Posterior vena cava (tissue), 2 donors: ENCODE measurements at places on chromosomes 5 and 9. TPM values are rescaled to one million over a fixed set of nuclear protein-coding genes. Genes with fewer than 3 reads are reported as not detected.

KIAA1191 gene
- 80.9 TPM for total RNA-seq

CD74 gene
- 279 TPM for total RNA-seq

PITX1 gene
- total RNA-seq, result 0.97 TPM

OMD gene
- 47.0 TPM for total RNA-seq

TMC1 gene
- total RNA-seq, result 1.00 TPM

GMCL2 gene
- total RNA-seq, result not detected

CCL28 gene
- total RNA-seq, result 4.0 TPM

FCN2 gene
- not detected for total RNA-seq

DROSHA gene
- 39.3 TPM for total RNA-seq

SLIT3 gene
- 140 TPM for total RNA-seq

ZBED3 gene
- 9.7 TPM for total RNA-seq

LCN12 gene
- 0.88 TPM for total RNA-seq

STXBP1 gene
- total RNA-seq, result 69.4 TPM

INSL4 gene
- not detected for total RNA-seq

DNA sequence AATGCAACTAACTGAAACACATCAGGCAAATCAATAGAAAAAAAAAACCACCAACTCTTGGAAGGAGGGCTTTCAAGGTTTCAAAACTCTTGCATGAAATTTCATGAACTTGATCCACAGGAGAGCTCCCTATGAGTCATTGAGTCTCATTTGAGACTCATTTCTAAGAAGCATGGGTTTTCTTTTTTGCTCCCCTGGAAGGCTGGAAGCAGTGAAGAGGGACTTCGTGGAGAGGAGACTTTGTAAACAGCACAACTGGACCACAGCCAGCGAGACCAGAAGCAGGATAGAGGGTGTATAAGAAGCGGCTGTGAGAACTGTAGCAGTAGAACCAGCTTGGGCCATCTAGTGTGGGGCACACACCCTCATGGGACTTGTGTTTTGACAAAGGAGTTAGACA, 41.2 kb upstream of the RAPGEF1 start:
- no peak for DNase-seq

GRCh38 chr5:98110282-98110691, 663.2 kb upstream of the RGMB start:
- DNase-seq, result no peak

DNA sequence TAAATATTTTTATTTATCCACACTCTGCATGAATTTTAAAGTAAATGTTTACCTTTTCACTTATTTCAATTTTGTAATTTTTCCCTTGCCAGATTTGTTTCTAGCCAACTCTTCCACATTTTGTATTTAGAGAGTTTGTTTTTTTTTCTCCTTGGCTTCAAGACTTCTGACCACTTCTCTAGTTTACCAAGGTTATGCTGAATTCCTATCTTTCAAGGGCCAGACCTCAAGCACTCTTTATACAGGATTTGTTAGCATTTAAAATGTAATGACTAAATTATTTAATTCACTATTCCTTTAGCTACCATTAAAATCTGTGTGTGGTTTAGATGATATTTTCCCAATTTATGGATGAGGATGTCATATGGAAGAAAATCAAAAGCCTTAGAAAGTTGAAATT, 42.5 kb downstream of the MEF2C start:
- DNase-seq, result no peak

- no peak for DNase-seq
These were observed 23.6 kb downstream of the DYNC2I2 start for GRCh38 chr9:128633057-128633456.

DNA sequence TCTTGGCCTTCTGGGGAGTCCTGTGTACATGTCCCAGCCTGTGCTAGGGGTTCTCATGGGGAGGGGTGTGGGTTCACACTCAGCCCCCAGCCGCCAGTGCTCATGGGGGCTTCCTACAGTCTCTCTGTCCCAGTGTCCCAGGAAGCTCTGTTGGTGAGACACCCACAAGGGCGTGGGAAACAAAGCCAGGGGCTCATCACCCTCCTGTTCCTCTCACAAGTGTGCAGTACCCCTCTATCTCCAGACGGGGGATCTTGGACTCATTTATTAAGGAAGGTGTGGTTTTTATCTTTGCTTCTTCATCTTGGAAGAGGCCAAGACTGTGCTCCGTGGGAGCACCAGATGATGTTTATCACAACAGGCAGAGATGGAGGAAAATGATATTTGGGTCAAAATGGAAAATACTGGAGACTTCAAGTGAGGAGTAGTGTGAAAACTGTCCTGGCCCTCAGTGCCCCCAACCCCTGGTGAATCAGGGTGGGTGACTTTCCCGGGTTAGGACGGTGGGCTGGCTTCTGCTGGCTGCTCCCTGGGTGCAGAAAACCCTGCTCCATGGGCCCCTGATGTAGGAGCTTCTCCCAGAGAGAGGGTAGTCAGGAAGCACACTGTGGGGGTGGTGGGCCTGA, 15.2 kb downstream of the TMEM171 start:
- no peak for DNase-seq

DNA sequence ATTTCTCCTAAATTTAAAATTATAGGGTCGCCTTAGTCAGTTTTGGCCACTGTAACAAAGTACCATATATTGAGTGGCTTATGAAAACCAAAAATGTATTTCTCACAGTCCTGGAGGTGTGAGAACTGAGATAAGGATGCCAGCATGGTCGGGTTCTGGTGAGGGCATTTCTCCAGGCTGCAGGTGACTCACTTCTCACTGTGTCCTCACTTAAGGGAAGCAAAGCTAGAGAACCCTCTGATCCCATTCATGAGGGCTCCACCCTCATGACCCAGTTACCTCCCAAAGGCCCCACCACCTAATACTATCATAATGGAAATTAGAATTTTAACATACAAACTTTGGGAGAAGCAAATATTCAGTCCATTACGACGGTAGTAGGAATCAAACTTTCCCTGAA, 75.1 kb upstream of the FBN2 start:
- no peak for DNase-seq

GRCh38 chr9:89564346-89564878, 40.4 kb upstream of the GADD45G start:
- peak; percentile 47 for DNase-seq

DNA sequence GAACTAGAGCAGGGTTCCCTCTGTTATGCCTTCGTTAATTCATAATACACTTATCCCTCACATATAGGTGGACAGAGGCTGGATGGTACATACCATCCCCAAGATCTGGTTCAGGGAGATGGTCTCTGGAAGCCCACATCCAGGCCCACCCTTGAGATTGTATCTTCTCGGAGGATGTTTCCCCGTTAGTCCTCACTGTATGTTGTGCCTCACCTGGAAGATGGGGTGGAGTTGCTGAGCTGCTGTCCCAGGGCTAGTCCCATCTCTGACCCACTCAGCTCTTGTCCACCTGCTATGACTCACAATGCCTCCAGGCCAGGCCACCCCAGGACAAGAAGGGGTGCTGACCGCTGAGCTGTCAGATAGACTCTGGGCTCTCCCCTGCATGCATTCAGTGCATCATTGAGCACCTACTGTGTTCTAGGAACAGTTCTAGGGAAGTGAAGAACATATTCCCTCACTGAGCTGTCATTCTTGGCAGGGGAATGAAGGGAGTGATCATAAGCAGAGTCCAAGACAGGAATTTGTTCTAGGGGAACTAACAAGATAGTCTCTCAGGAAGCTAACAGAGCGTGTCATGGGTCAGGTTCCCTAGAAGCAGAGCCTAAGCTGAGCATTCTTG, at the start of gene CBY3:
TSS of gene CBY3 (minus strand) at position 255 of the 622 bp plus-strand sequence. CDS start at position 139, 116 bp downstream.
- no peak for DNase-seq

DNA sequence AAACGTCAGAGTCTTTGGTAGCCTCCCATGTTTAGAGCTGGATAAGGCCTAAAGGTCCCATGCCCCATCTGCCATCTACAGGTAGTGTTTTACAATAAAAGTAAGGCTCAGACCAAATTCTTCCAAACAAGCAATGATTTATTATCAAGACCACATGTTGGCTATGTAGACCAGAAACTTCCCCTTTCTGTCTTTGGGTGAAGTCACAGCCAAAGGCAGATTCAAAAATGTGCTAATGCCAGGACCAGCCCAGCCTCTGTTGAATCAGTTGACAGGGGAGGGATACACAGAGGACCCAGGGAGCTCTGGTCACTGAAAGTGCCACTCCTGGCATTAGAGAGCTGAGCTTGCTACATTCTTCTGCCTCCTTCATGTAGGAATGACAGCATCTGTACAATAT, 360.8 kb downstream of the NTRK2 start:
- DNase-seq, result no peak

DNA sequence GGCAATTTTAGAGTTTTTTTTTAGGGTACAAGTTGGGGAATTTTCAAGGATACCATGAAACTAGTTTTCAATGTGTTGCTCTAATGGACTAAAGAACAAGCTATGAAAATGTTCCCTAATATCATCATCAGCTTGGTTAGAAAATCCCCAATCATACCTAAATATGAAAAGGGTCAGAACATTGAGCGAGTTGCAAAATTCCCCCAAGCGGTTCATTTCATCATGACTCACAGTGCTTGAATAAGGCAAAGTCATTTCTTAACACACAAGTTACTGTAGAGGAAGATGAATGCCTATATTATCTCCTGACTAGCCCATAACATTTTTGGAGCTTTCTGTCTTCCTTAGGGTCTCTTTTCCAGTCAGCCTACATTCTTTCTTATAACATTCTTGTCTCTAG, 62.7 kb downstream of the ST8SIA4 start:
- DNase-seq, result no peak

DNA sequence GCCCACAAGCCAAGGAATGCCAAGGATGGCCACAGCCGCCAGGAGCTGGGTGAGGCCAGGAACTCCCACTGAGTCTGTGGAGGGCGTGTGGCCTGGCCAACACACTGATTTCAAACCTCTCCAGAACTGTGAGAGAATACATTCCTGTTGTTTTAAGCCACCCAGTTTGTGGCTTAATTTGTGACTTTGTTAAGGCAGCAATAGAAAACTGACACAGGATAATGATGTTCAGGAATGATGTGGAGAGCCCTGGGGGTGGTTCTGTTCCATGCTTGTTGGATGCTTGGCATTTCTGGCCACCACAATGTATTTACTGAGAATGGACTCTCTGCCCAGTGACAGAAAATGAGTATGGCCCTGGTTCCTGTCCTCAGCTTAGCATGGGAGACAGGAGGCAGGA, 82.8 kb downstream of the DAP start:
- DNase-seq, result no peak

GRCh38 chr9:90523958-90524357, 118.7 kb downstream of the DIRAS2 start:
- no peak for DNase-seq

GRCh38 chr5:121218086-121218485, 633.6 kb upstream of the FTMT start:
- no peak for DNase-seq

GRCh38 chr9:133536080-133536479, 1.6 kb downstream of the ADAMTSL2 start:
- DNase-seq, result no peak

- no peak for DNase-seq
These were observed 11.1 kb downstream of the ZNF462 start for GRCh38 chr9:106874031-106874430.

DNA sequence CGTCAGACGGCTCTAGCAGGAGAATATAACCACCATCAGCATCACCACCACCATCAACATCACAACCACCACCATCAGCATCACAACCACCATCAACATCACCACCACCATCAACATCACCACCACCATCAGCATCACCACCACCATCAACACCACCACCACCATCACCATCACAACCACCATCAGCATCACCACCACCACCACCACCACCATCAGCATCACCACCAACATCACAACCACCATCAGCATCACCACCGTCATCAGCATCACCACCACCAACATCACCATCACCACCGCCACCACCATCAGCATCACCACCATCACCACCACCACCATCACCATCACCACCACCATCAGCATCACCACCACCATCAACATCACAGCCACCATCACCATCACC, 210.7 kb downstream of the C9orf50 start:
- no peak for DNase-seq

DNA sequence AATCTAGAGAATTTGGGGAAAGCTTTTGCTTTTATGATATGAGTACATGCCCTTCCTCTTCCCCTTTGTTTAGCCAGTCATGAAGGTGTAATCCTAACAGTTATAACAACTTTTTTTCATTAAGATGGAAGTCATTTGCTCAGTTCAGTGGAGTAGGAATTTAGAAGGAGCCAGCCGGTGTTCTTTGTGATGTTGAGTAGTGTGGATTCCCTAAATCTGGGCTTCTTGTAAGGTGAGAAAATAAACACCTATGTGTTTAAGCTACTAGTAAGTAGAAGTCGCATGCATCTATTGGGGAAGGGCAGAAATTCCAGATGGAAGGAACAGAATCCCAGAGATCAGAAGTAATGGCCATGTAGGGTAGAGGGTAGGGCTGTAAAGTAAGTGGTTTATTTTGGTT, 13.6 kb upstream of the CNTLN start:
- DNase-seq, result no peak

DNA sequence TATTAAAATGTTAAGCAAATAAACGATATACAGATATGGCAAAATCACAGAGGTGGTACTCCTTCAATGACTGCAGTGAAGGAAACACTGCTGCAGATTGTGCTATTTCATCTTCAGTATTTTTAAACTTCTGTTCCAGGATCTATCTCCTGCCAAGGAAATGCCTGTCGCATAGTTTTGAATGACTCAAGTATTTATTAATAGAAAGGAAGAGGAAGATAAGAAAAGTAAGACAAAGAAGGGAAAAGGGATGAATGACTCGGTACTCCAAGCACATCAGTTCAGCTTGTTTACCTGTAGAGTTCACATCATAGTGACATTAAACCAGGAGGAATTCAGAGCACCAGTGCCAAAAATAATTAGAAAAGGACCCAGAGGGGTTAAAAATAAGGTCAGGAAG, 5.1 kb upstream of the GPX8 start:
- no peak for DNase-seq

DNA sequence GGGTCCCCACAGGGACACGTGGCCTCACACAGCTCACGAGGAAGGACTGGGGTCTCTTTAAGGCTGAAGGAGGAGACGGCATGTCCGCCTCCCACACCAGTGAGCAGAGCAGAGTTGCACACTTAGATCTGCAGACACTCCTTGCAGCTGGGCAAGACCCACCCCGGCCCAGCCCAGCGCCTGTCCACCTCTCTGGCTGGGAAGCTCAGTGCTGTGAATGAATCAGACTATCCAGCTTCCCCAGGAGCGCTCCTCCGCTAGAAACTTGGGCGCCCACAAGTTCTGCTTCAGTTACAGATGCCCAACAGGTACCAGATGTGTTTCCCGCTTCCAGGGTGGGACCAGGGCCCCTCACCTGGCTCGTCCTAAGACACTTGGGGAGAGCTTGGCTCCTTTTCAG, 78.9 kb downstream of the NSUN2 start:
- DNase-seq, result no peak
